ENCODE measurements at places on chromosomes 3 and 15.
A peak's percentile ranks its signal among the peaks of the same experiment; 100 is the strongest.

- DNase-seq = no peak
These were observed 191.9 kb downstream of the STT3B start for GRCh38 chr3:31724651-31725050.

DNA sequence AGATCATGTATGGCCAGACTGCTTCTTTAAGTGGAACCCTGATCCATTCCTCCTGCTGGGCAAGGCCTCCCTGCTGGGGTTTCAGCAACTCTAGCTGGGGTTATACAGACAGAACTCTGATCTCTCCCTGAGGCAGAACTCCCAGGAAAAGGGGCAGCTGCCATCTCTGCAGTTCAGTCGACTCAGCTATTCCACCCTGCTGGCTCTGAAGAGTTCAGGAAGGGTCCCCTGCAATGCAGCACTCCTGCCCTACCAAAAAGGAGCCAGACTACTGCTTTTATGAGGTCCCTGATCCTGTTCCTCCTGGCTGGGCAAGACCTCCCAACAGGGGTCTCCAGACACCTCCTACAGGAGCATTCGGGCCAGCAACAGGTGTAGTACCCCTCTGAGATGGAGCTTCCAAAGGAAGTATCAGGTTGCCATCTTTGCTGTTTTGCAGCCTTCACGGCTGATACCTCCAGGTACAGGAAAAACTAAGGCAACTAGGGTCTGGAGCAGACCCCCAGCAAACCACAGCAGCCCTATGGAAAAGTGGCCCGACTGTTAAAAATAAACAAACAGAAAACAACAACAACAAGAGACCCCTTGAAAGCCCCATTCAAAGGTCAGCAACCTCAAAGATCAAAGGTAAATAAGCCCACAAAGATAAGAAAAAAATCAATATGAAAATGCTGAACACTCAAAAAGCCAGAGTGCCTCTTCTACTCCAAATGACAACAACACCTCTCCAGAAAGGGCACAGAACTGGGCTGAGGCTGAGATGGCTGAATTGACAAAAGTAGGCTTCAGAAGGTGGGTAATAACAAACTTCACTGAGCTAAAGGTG is 14.2 kb upstream of the CP start:
- DNase-seq = no peak

- DNase-seq = no peak
These were observed 25.5 kb upstream of the ESYT3 start for GRCh38 chr3:138408751-138409570.

DNA sequence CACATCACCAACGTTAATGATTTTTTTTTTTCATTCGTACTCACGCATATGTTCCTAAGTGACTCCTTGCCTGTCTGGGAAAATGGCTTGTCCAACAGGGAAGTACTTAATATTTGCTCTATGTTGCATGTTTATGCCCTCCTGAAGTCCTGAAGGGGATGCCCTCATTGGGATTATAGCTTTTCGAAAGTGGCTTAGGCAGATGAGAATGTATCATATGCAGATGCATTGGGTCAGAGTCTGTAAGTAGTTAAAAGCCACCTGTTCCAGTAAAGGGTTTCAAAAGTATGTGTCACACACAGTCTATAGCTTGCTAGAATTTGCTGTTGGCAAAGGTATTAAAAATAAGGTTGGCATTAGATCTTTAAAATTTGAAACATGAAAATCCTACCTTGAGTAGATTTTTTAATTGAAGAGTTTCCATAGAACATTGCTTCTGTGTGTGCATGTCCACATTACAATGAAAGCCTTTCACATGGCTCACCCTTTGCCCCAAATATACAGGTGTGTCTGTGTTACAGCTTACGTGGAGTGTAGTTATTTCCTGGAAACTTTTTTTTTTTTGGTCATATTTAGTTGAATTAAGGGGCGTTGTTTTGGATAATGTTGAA is 2.1 kb downstream of the ABHD17C start:
- DNase-seq = no peak

GRCh38 chr3:30266524-30266923 is 339.9 kb upstream of the TGFBR2 start:
- DNase-seq = no peak

- DNase-seq = no peak
These were observed 14.2 kb downstream of the IQGAP1 start for GRCh38 chr15:90402223-90402622.

DNA sequence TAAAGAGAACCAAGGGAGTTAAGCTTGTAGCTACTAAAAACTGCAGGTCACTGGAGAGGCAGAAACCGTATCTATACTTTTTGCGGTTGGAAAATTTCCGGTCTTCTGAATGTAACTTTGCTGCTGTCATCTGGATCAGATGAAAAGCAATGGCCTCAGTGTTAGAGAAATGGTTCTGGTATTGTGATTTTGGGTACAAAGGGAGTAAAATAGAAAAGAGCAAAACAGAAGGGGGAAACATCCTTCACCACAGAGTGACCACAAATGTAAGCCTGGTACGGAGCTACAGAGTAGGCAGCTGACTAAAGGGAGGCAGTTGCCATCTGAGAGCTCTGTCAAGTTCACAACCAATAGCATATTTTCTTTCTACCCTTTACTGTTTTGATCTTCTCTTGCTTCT is 5.6 kb downstream of the CD96 start:
- DNase-seq = no peak

DNA sequence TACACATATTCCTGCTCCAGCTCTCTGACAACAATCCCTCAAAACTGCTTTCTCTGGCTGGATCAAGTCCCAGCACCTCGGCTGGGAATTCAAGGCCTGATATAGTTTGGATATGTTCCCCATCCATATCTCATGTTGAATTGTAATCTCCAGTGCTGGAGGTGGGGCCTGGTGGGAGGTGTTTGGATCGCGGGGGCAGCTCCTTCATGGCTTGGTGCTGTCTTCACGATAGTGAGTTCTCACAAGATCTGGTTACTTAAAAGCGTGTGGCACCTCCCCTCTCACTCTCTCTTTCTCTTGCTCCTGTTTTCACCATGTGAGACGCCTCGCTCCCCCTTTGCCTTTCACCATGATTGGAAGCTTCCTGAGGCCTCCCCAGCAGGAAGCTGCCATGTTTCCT is 47.4 kb upstream of the SYN2 start:
- DNase-seq = no peak

GRCh38 chr3:119880966-119881365 is 99.1 kb downstream of the NR1I2 start:
- DNase-seq = no peak

DNA sequence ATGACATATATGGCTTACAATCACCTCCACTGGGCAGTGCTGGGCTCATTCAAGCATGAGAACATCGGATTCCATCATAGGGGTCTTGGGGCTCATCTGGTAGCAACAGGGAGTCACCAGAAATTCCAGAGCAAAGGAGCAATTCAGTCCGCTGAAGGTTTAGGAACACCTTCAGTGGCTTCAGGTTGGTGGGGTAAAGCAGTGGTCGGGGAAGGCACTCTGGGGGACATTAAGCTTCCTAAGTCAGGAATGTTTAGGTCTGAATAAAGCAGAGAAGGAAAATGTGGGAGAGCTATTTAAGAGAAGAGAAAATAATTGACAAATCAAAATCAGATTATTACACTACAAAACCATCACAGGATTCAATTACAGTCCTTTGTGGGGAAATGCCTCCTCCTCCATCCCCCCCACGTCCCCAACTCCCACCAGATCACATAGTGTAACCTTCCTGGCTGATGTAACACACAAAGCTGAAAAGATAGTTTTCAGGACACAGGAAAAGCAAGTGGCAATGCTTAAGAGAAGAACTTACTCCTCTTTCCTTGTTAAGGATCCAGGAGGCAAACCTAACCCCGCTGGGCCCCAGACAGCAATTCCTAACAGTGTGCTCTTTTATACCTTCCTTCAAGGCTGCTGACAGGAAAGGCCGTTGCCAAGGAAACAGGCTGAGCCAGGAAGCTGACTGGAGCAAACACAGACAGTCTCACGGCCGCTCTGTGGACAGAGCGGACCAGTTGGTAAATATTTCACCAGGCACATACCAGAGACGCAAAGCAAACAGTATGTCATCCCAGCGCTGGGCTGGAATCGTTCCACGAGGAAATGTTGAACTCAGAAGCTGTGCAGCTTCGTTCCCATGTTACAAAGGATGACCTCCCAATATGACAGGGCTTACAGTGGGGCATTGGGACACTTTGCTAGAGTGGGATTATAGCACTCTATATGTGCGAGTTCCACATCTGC is 57.5 kb upstream of the LMCD1 start:
- DNase-seq = peak; percentile 37

DNA sequence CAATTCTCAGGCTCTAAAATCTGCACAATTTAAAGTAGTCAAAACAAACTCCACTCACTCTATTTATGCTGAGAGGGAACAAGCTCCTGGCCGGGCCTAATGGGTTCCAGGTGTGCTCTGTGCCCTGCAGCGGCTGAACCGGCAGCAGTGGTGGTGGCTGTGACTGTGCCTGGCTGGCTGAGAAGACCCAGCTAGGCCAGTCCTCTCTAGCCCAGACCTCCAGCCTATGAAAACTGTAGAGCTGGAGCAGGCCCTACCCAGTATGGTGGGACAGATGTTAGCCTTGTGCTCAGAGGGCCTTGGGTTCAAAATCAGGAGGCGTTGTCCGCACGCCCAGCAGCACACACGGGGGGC is 37.0 kb downstream of the EPHB3 start:
- no peak for DNase-seq

- DNase-seq = no peak
These were observed 49.0 kb upstream of the SLC4A7 start for GRCh38 chr3:27533261-27533607.

- no peak for DNase-seq
These were observed 29.9 kb upstream of the GPD1L start for GRCh38 chr3:32076566-32076965.

- no peak for DNase-seq
These were observed 5.2 kb downstream of the FOXB1 start for GRCh38 chr15:60009124-60009960.

GRCh38 chr15:37885651-37886050 is 48.8 kb upstream of the TMCO5A start:
- no peak for DNase-seq

GRCh38 chr3:129312021-129312639 is 33.5 kb downstream of the HMCES start:
- no peak for DNase-seq

GRCh38 chr15:66713843-66714508 is 11.9 kb downstream of the SMAD6 start:
- no peak for DNase-seq

DNA sequence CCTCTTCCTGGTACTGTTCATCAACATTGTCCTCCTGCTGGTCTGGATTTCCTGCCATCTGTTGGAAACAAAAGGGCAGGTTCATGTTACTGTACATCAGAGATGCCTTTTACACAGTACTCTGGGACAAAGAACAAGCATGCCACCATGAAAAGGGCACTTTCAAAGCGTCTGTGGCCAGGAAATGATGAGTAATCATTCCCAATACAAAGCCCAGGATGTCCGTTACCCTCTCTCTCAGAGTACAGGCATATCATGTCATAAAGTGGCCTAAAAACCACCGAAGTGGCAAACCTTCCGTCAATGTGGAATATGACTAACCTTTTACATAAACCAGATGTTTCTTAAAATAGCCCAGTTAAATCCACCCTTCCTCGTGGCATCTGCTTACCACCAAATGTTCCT is 71.2 kb downstream of the GOLIM4 start:
- no peak for DNase-seq

DNA sequence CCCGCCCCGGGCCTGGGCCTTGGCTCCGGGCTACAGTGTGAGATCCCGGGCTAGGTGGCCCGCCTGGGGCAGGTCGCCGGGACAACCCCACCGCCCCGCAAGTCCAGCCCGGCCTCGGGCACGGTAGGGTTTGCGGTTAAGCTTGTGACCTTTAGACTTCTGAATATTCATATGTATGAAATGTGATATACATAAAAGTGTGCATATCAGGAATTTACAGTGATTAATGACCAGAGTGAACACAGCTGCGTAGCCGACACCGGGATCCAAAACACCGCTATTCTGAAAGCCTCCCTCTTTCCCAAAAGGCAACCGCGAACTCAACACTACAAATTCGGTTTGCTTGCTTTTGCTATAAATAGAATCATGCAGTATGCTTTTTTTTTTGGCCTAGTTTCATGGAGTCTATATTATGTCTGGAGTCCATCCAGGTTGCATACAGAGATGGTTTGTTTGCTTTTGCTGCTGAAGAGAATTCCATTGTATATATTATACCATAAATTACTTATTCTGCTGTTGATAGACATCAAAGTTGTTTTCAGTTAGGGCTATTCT is 636 bp upstream of the SNRPA1 start:
- DNase-seq = no peak

GRCh38 chr3:149634072-149634471 is 23.8 kb downstream of the WWTR1 start:
- DNase-seq = no peak

DNA sequence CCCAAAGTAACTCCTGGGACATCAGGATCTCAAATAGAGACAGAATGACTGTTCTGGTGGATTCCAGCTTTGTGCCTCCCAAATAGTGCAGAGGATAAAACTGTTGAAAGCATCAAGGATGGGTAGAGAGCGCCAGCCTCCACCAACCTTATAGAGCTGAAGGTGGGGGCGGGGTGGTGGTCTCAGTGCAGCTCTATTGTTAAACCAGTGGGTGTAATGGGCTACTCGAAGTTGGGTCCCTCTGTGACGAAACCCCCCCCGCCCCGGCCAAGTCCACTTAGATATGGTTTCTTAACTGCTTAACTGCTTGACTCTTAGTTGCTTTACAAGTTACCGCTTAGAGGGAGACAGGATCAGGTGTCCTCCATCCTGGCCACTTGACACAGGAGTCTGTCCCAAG is 22.7 kb downstream of the DHX30 start:
- no peak for DNase-seq

- DNase-seq = no peak
These were observed 79.1 kb upstream of the FOXB1 start for GRCh38 chr15:59924812-59925522.

DNA sequence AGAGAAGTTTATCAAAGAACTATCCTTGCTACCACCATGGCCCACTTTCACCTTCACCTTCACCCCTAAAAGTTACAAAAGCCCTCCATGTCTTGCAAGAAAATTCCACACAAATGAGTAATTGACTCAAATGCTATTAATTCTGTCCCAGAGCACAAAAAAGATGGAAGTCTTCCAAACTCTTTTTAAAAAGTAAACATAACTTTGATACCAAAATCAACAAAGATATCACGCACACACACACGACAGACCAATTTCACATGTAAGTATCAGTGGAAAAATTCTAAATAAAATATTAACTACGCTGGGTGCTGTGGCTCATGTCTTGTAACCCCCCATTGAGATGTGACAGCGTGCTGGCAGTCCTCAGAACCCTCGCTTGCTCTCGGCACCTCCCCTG is 1.1 kb upstream of the MCCC1 start:
- DNase-seq = no peak
